ENCODE measurements at places on chromosomes 5 and 9. TPM values are rescaled to one million over a fixed set of nuclear protein-coding genes. Genes with fewer than 3 reads are reported as not detected.

- DNase-seq = no peak
Observed at GRCh38 chr5:4086081-4086480, 490.4 kb downstream of the IRX1 start.

DNA sequence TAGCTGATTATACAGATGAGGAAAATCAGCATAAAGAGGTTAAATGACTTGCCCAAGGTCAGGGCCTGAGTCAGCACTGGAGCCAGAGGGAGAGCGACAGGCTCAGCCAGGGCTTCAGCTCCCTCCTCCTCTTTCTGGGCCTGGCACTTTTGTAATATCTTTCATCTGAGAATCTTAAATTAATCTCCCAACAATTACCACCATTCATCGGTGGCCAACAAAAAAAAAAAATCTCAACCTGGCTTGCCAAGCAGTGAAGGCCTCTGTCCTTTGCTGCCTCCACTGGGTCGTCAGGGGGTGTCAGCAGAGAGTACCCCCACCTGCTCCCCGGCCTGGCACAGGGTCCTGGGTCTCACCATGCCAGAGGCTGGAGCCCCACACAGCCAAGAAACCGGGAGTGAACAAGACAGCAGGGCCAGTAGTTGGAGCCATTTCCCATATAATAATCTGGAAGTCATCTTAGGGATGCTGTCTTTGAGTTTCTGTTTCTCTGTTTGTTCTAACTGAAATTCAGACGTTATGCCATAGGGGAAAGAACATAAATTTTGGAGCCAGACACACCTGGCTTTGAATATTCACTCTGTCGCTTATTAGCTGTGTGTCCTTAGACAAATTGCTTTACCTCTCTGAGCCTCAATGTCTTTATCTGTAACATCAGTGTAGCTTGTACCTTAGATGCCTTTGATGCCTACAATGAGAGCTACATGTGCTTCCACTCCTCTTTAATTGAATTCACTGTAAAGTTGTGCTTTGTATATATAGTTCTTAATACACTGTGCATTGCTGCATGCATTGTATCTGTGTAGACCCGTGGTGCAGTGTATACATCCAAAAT lies 299.9 kb upstream of the MSX2 start:
- no peak for DNase-seq

- no peak for DNase-seq
Observed at GRCh38 chr9:129934041-129934591, 98.9 kb downstream of the USP20 start.

DNA sequence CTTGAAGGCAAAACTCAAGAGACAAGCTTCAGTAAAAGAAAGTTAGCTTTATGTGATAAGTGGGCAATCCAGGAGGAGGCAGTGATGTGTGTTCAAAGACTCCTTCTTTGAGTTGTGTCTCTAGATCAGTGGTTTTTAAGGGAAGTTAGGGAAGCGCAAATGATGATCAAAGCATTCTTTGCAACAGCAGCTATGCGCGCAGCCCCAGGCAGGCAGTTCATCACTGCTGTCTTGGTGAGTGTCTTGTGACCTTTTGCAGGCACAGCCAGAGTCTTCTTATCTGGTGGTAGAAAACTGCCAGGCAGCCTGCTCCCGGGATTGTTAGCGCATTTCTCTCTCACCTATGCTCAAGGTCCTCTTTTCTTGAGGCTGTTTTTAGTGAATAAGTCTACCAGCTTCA lies 40.3 kb upstream of the CLK4 start:
- no peak for DNase-seq

- DNase-seq = no peak
Observed at GRCh38 chr9:126000731-126001580, 253.8 kb downstream of the PBX3 start.

GRCh38 chr9:88923092-88923491 lies 68.2 kb upstream of the S1PR3 start:
- DNase-seq = no peak

GRCh38 chr9:74940600-74940999 lies 12.1 kb downstream of the C9orf40 start:
- DNase-seq = no peak

DNA sequence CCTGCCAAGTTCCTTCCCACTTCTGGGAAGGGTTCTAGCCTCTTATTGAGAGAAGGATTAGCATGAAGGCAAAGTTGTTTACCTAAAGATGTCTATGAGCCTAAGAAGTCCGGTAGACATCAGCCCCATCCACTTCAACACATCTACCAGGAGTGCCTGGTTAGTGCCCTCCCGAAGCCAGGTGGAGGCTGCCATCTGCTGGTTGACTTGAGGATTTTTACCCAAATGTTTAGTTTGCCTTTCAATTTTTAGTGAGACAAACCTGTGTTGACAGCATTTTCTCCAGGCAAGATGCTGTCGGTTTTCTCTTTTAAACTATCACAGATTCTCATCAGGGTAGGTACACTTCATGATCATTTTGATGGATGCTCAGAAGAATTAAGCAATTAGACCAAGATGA lies 83.6 kb upstream of the TNFSF8 start:
- DNase-seq = peak; percentile 76

The KIF27 gene
- 3.8 TPM for total RNA-seq
